H9 (cell line): ENCODE measurements at places on chromosomes 7 and 10. TPM values are rescaled to one million over a fixed set of nuclear protein-coding genes. Genes with fewer than 3 reads are reported as not detected.

FAM180A gene
- not detected in 2 replicates for total RNA-seq

SEMA3C gene
- 1.4 and 1.6 TPM in 2 replicates for total RNA-seq

IL2RA gene
- total RNA-seq = not detected in 2 replicates

NEUROD6 gene
- total RNA-seq = not detected in 2 replicates

RNF32 gene
- 0.83 and 0.90 TPM in 2 replicates for total RNA-seq

PLEKHS1 gene
- not detected in 2 replicates for total RNA-seq

GIMAP1 gene
- not detected in 2 replicates for total RNA-seq

LIPN gene
- total RNA-seq = not detected in 2 replicates

TLX1 gene
- not detected in 2 replicates for total RNA-seq

NEURL1 gene
- total RNA-seq = 0.92 and 1.2 TPM in 2 replicates

LIPK gene
- not detected in 2 replicates for total RNA-seq

GBX1 gene
- total RNA-seq = not detected in 2 replicates

TCF7L2 gene
- total RNA-seq = 71.1 and 73.0 TPM in 2 replicates

SLC18A3 gene
- not detected in 2 replicates for total RNA-seq
